ENCODE measurements at places on chromosomes 5 and 9. TPM values are rescaled to one million over a fixed set of nuclear protein-coding genes. Genes with fewer than 3 reads are reported as not detected.

PLPPR1 gene
- 5.4 TPM for total RNA-seq

C8G gene
- total RNA-seq, result 2.2 TPM

ADAMTSL1 gene
- total RNA-seq, result 3.7 TPM

NR2F1-AS1 gene
- total RNA-seq, result 11.1 TPM

MAST4 gene
- 56.9 TPM for total RNA-seq

SURF1 gene
- total RNA-seq, result 49.4 TPM

MZB1 gene
- total RNA-seq, result 7.8 TPM
